SIG-M5 (cell line): ENCODE measurements at places on chromosomes 5 and 9.
A peak's percentile ranks its signal among the peaks of the same experiment; 100 is the strongest.

GRCh38 chr9:111805830-111806241, 11.1 kb upstream of the SHOC1 start:
- no peak for DNase-seq

- no peak for DNase-seq
Measured at GRCh38 chr5:34897646-34898045, 17.7 kb downstream of the RAD1 start.

GRCh38 chr5:38029397-38030065, 189.7 kb upstream of the GDNF start:
- DNase-seq, result no peak

GRCh38 chr9:20988671-20989315, 42.6 kb downstream of the HACD4 start:
- no peak for DNase-seq

GRCh38 chr5:143437666-143438273, 34.3 kb upstream of the NR3C1 start:
- DNase-seq, result no peak

DNA sequence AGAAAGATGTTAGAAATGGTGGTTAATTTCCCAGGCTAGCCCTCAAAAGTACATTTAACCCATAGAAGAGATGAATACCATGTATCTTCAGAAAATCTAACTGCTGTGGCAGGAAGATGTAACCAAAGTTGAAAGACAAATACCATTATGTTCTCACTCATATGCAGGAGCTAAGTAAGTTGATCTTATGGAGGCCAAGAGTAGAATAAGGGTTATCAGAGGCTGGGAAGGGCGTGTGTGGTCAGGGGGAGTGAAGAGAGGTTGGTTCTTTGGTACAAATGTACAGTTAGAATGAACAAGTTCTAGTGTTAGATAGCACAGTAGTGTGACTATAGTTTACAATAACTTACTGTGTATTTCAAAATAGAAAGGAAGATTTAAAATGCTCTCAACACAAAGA, 61.7 kb downstream of the CDC14B start:
- DNase-seq, result no peak

- no peak for DNase-seq
Measured at GRCh38 chr9:115998666-115999065, 154.9 kb upstream of the PAPPA start.

DNA sequence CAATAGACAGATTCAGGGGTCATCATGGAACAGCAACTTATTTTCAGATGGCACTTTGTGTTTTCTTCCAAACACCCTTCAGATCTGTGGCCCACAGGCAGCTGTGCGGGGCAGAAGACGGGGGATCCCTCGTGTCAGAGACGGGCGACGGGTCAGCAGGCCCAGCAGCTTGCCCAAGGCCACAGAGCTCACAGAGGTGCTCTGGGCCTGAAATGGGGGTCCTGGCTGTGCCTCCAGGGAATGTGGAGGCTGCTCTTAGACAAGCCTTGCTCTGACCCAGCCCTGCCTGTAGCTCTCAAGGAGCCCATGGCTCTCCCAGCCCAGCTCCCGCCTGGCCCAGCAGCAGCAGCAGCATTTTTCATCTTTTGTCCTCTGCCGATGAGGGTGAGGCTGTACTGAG, 40.9 kb upstream of the SARDH start:
- DNase-seq, result no peak

DNA sequence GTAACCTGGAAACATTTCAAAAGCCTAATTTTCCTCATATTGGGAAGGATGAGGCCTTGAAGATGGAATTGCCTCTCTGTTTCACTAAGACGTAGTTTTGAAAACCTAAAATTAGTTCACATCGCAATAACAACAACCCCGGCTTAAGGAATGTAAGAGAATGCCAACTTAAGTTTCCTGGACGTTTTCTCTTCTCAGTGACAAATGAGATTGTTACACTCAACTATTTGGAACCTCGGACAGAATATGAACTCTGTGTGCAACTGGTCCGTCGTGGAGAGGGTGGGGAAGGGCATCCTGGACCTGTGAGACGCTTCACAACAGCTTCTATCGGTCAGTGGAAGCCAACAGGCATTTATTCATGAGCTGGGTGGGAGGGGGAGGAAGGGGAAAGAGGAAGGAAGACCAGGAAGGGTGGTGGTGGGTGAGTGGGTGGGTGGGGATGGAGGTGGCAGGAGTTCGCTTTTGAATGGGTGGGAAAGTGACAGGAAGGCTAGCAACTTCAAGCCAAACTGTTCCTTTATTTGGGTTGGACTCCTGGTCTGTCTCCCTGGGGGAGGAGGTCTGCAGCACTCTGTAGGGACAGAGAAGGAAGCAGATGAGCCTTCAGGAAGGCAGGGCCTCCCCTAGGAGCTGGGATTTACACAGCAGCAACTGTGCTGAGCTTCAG, 83.4 kb downstream of the TEK start:
- no peak for DNase-seq

- no peak for DNase-seq
Measured at GRCh38 chr5:39264528-39264927, 45.2 kb upstream of the FYB1 start.

DNA sequence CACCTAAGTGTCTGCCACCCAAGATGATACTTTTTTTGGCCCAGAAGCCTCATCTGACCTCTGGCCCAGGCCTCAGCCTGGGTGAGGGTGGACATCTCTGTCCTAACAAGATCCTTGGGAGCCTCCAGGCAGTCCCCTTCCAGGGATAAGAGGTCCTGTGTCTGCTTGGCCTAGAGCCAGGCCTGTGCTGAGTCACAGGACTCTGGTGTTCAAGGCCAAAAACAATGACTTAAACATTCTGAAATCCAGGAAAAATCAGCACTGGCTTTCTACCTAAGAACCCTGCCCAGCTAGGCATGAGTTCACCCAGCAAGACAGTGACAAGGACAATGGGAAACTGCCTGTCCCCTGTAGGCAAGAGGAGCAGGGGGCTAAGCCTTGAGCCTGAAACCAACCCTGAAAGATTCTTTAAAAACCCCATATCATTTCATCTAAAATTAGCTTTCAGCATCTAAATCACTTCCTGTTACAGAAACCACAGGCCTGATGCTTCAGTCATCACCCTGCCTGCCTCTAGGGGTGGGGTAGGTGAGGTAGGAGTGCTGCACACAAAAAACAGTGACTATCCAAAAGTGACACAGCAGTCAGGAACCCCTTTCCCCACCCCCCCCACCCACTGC, 29.9 kb downstream of the CSF2 start:
- peak; percentile 24 for DNase-seq

- DNase-seq, result no peak
Measured at GRCh38 chr9:74771672-74772071, 116.0 kb downstream of the TRPM6 start.

GRCh38 chr5:67031057-67031443, 165.5 kb downstream of the CD180 start:
- no peak for DNase-seq

DNA sequence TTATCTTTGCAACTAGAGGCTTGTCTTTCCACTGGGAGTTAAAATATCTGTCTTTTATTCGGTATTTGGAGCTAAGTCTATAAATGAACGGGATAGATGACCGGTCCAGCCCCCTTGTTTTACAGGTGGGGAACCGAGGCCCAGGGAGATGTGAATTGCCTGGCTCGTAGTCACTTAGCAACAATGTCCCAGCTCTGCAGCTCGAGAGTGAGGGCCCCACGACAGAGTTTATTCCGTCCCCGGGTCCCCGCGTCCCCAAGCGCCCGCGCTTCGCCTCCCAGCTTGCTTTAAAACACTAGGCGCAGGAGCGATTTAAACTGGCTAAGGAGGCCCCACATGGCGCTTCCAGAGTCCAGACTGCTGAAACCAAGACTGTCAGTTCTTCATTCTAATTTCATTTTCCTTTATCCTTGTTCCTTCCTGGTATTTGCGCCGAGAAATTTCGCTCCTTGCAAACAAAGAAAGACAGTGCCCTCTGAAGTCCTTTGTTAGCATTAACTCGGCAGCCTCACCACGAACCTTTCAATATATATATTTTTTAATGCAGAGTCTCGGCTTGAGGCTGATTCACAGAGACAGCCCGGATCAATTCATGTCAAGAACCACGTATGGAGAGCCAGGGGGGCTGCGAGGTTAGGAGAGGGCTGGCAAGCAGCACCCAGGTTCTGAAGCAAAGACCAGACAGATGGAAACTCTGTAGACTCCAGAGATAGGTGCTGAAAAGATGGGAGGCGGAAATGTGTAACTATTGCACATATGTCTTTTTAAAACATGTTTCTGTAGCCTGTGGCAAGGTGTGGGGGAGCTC, 1.4 kb upstream of the ENC1 start:
- DNase-seq, result no peak

- DNase-seq, result no peak
Measured at GRCh38 chr5:92435781-92436180, 1052.7 kb upstream of the ARRDC3 start.

DNA sequence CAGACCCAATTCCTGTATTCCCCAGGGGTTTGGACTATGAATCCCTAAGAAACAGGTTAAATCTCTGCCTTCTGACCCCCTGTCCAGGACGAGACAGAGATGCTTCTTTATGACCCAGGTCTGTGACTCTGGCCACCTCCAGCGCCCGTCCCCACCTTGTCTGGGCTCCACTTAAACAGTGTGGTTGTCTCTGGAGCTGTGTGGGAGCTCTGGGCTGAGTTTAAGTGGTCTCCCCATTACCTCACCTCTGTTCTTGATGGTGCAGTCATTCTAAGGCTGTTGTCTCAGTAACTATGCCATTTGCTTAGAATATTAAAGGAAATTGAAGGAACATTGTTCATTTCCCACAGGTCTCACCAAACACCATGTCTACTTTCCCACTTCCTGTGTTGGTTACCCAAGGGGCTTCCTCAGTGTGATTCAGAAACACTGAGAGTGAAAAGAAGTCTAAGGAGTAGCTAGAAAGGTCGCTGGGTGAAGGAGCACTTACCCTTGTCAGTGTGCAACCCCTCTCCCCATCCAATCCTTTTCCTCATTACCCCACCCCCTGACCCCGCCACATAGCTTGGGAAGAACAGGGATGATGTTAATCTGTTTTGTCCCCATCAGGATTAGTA, 127.8 kb upstream of the CKMT2 start:
- no peak for DNase-seq

DNA sequence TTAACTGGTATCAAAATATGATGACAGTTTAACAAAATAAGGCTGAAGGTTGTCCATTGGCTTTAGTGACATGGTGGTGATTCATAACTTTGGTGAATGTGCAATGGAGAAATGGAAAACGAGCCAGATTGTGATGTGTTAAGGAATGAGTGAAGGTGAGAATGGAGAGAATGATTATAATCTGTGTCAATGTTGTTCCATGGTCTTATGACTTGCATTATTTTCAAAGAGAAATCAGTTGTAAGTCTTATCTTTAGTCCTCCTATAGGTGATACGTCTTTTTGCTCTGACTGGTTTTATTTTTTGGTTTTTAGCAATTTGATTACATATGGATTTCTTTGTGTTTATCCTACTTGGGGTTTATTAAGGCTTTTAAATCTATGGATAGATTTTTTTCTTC, 12.7 kb downstream of the OR1L6 start:
- DNase-seq, result no peak

- no peak for DNase-seq
Measured at GRCh38 chr5:72347801-72348308, 27.7 kb downstream of the PTCD2 start.

DNA sequence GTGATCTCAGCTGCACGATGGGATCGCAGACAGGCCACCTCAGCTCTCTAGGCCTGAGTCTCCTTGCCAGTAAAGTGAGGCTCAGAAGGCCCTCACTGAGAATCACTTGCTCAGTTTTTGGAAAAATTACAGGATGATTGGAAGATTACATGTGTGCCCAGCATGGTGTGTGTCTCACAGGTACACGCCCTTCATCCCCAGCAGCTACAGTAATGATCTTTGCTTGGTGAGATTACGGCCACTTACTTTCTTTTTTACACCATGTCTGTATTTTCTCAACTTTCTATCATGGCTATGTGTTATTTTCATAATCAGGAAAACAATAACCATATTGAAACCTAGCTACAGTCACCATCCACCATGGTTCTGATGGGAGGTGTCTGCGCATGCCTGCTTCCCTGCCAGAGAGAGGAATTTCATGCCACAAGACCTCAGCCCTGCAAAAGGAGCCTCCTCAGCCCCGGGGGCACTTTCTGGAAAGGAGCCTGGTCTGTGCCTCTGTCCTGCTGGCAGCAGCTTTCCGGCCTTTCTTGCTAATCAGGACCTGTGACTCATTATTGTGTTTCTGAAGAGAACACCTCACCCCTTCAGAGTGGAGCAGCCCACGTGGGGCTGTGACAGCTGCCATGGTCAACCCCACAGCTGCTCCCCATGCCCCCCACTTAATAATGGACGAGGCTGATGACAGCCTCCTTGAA, 64.2 kb upstream of the OLFM1 start:
- DNase-seq, result no peak

GRCh38 chr9:78805771-78806170, 508.8 kb downstream of the PSAT1 start:
- DNase-seq, result no peak

GRCh38 chr9:13719446-13719845, 440.0 kb upstream of the MPDZ start:
- DNase-seq, result no peak

DNA sequence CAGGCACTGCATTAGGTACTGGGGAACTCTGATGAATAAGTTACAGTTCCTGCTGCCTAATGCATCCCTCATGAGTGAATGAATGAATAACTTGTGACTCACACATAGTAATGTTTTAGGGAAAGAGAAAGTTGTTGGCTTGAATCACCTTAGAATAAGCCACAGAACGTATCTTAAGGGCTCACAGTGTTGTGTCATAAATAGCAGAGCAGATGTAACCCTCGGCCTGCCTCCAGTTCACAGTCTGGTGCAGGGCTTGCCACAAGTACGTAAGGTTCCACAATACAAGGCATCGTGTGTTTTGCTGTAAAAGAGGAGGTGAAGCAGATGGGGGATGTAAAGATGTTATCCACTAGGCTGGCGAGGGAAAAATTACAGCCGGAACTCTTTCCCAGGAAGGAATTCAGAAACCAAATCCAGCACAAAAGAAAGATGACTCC, 218.7 kb downstream of the TRPM3 start:
- DNase-seq, result no peak

DNA sequence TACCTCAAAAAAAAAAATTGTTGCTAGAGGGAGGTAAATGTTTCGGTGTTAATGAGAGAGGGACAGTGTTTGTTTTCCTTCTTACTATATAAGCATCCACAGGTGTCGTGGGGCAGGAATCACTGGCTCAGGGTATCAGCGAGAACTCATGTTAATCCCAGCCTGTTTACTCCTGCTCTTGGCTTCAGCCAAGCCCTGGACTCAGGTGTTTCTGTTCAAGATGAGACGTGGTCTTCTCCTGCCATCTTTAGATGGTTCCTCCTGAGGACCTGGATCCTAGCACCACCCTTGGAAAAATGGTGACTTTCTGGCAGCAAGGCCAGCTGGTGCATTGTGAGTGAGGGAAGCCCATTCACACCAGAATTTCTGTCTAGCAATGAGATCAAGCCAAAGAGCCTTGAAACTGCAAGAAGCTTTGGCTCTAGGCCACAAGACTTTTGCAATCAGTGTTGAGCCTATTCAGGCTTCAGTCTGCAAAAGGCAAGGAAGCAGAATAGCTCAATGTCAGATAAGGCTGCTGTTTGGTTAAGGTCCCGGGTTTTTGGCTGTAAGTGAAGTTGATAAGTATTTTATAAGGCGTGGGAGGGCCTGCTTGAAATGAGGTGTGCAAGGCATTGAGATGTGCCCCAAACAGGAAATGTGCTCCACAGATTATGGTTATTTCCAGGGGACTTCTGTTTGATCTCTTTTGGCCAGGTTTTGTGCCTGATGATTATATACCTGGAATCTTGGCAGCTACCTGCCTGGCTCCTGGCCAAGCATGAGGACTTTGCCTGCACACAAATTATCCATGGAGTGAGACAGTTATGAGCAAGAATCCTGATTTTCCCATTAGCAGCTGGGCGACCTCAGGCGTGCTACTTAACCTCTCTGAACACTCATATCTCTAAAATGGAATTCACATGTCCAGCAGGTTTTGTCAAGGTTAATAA, 99.8 kb downstream of the TENT4A start:
- DNase-seq, result no peak
